ENCODE measurements at places on chromosomes 5 and 9.

DNA sequence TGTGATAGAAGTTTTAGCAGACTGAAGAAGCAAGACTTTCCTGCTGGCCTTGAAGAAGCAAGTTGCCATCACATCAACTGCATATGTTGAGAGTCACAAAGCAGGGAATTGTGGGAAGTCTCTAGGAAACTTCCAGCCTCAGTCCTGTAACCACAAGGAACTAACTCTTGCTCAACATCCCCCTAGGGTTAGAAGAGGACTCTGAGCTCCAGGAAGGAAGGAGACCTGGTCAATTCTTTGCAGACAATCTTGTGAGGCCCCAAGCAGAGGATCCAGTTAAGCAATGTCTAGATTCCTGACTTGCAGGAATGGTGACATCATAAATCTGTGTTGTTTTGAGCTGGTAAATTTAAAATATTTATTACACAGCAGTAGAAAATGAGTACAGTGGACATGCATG is 18.6 kb upstream of the ZNF366 start:
- no peak for DNase-seq

GRCh38 chr9:17216646-17217045 is 81.8 kb downstream of the CNTLN start:
- no peak for DNase-seq

DNA sequence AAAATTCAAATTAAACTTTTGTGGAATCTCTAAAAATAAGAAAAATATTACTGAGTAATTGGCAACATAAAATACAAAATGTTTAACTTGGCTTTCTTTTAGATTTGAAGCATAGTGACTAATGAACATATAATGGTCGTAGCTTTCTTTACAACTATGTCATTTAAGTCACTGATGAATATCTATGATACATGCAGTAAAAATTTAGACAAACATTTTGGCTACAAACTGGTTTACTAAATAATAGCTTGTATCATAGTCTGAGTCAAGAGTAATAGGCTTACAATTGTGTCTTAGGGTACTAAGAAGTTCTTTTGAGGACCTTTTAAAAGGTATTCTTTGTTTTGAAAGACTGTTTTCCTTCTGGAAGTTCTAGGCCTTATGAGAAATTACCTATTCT is 2.0 kb upstream of the APC start:
- DNase-seq = no peak

DNA sequence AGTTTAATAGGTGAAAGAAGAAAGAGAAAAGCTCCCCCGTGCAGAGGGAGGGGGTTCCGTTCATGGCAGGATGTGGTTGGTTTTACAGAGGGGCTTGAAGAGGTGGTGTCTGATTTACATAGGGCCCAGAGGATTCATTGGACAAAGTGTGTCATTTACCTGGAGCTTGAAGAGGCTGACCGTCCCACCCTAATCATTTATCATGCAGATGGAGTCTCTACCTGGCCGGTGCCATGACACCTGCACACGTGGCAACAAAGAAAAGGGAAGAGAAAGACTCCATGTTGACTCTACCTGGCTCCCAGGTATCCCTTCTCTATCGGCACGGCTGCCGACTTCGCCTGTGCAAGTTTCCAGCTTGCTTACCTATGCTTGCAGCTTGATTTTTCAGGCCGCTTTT is 35.3 kb upstream of the PRRC2B start:
- DNase-seq = no peak

DNA sequence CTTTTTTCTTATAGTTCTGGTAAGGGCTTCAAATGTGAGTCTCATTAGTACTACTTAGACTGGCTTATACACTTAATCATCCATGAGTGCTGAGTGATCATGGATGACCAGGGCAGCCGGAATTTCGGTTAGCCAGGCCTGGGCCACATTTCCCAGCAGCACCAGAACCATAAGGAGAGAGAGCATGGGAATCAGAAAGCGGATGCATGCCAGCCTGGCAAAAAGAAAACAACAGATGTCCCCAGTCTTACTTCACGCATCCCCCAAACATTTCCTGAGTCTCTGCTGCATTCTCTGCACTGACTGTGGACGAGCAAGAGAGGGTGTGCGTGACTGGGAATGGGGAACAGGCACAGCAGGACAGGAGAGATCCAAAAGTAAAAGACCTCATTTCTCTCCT is 371.1 kb upstream of the ZNF608 start:
- DNase-seq = no peak

DNA sequence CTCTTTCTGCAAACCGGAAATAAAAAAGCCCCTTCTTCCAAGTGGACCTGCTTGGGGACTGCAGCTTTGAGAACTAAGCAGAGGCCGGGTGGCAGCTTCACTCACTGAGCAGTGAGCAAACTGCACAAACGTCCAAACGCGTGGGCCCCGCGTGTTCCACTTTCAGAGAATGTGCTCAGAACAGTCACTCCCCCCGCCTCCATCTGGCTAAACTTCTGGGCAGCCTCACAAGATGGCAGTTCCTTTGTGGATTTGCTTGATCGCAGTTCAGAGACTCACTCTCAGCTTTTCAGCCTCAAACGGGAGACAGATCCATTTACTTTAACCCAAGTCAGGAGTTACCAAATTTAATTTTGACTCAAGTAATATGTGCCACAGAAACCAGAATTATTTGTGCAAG is 216.6 kb downstream of the TLE1 start:
- DNase-seq = no peak

DNA sequence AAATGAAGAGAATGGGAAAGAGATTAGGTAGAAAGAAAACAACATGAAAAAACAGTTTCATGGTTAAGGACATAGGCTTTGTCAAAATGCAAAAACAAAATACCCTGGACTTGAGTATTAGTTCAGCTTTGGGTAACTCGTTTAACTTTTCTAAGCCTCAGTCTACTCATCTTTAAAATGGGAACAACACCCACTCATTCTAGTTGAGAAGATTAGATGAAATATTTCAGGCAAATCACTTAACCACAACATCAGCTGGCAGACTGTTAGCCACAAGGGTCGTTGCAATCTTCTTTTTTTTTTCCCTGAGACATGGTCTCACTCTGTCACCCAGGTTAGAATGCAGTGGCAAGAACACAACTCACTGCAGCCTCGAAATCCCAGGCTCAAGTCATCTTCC is 185.6 kb downstream of the DCP2 start:
- DNase-seq = no peak

DNA sequence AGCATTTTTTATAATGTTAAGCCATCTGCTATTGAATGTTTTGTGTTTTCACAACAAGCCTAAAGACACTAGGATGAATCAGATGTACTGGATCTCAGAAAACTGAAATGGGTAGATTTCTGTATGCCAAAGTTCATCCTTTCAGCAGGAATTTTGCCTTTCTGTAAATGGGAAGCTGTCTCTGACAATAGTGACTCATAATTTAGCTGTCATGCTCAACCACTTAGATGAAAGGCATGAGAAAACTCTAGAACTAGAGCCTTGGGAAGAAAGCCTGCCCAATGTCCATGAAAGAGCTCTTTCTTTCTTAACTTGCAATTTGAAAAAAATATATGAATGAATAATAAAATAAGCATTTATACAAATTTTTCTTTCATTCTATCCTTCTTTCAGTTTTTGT is 616.0 kb upstream of the EDIL3 start:
- no peak for DNase-seq
